ENCODE measurements at places on chromosomes 16 and 17.

GRCh38 chr17:50028736-50029120 is 27.2 kb upstream of the ITGA3 start:
- no peak for DNase-seq

GRCh38 chr16:82331974-82332750 is 162.1 kb upstream of the MPHOSPH6 start:
- DNase-seq: no peak

GRCh38 chr17:80997424-80998117 is 5.9 kb downstream of the CHMP6 start:
- DNase-seq: no peak

- no peak for DNase-seq
These were observed 275.4 kb downstream of the MRTFB start for GRCh38 chr16:14346278-14347142.

DNA sequence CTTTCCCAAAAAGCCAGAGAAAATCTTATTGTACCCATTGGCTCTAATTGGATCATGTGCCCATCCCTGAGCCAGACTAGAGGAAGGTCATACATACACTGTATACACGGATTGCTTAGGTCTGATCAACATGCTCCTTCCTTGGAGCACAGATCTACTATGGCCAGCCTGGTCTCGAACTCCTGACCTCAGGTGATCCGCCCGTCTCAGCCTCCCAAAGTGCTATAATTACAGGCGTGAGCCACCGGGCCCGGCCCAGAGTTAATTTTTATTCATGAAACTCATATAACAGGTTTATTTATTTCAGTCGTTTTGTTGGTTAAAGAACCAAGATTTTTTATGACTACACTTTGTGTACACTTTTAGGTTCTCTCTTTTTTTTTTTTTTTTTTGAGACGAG is 1.2 kb upstream of the TAOK1 start:
- no peak for DNase-seq

DNA sequence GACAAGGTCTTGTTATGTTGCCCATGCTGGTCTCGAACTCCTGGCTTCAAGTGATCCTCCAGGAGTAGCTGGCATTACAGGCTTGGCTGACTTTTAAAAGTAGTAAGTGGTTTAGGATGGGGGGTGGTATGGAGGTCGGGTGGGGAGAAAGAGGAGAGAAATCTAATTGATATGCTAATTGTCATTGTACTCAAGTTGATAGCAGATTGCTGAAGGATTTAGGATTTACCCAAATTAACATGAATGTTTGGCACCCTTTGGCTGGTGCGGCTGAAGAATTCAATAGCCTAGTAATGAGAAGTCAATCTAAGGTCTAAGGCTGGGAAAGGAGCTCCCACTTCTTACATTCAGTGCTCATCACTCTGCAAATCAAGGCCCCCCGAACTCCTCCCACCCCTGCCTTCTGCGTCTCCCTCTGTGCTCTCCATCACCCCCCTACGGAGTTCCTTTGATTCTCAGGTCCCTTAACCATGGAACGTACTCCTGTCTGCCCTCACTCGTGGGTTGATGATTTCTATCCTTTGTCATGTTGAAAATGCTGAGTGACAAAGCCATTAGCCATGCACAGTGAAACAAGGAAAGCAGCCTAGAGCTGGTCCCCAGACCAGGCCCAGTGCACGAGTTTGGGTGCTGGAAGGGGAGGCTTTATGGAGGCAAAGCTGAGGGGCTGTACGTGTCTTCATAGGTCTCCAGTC is 17.3 kb downstream of the CDH13 start:
- no peak for DNase-seq

DNA sequence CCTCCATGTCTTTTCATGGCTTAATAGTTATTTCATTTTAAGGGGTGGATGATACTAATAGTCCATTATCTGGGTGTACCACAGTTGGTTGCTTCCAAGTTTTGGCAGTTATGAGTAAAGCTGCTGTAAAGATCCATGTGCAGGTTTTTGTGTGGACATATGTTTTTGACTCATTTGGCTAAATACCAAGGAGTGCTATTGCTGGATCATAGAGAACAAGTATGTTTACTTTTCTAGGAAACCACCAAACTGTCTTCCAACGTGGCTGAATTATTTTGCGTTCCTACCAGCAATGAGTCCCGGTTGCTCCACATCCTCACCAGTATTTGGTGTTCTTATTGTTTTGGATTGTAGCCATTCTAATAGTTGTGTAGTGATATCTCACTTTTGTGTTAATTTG is 181.9 kb downstream of the SPECC1 start:
- no peak for DNase-seq

- DNase-seq: no peak
These were observed 242.1 kb upstream of the GSE1 start for GRCh38 chr16:85370881-85371651.

DNA sequence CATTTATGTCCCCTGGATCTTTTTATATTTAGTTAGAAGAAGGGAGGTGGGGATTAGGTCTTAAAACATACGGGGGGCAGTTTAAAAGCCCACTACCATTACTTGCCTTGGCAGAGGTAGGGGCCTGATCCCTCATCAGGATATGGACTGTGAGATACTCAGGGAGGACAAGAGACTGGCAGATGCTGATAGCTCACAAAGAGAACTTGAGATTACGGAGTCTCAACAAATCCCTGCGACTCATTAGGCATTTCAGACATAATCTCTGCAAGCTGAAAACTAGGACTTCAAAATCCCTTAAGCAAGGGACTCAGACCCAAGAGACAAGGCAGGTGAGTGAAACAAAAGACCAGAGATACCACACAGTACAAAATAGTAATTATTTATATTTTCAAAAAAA is 23.2 kb downstream of the NXPH3 start:
- DNase-seq: no peak

All from left renal cortex interstitium (tissue), 4 donors.